ENCODE measurements at places on chromosomes 5 and 9. TPM values are rescaled to one million over a fixed set of nuclear protein-coding genes. Genes with fewer than 3 reads are reported as not detected.

DNA sequence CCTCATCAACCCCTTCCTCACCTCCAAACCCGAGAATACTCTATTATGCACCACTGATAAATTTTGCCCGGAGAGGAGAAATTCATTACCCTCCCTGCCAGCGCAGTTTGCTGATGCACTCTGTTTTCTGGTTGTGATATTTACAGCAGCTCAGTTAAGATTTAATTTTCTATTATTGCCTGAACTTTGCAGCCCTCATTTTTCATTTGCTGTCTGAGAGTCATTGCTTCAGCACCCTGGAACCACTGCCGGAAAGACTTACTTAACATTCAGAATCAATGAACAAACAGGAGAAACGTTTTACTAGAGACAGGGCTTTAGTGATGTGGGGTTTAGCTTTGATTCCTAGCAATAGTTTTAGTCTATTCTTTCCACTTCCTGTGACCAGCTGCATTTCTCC lies 56.7 kb upstream of the MAMDC2 start:
- no peak for DNase-seq

Gene MROH2B
- total RNA-seq: not detected

Gene RPS14
- 2,054 TPM for total RNA-seq

GRCh38 chr9:120391691-120392090 lies 188.3 kb downstream of the CDK5RAP2 start:
- DNase-seq: no peak

- DNase-seq: peak; percentile 47
Measured at GRCh38 chr5:145824040-145824439, 11.1 kb downstream of the PRELID2 start.

Gene GABRA1
- 0.41 TPM for total RNA-seq

GRCh38 chr9:126721564-126721981 lies 83.3 kb upstream of the ZBTB43 start:
- DNase-seq: no peak
